D721Med (cell line): ENCODE measurements at places on chromosomes 7 and 10.
A peak's percentile ranks its signal among the peaks of the same experiment; 100 is the strongest.

GRCh38 chr7:139902436-139903102 lies 73.5 kb downstream of the TBXAS1 start:
- DNase-seq = no peak

DNA sequence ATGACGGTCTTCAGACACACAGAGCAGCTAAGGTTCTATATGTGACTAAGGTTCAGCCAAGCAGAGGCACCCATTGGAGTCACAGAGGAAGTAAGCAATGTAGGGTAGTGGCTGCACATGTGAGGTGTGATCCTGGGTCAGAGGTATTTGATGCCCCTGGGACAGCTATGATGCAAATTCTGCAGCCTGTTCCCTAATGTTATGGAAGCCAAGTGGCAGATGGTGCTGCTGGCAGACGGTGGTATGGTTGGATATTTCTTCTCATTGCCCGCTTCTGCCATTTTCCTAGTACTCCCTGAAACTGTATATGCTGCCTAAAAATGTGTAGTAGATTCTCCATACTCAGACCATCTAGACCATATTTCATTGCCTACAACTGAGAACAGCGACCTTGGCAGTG lies 7.2 kb downstream of the TAS2R16 start:
- DNase-seq = no peak

DNA sequence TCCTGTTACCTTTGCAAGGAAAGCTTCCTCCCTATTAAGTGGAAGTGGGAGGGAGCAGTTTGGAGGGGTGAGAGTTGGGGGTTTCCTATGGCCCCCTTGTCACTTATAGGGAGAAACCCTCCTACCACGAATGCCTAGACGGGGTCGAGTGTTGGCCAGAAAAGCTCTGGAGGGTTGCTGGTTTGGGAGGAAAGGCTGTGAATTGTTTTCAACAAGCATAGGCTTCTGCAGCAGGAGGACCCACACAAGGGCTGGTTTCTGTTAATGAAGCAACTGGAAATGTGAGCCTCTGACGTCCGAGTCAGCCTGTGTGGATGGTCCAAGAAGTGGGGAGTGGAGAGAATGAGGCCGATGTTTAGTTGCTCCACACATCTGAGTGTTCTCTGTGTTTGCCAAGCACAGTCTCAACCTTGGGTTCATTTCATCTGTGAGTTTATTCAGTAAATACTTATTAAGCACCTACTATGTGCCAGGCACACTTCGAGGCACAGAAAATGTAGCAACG lies 37.3 kb upstream of the LEP start:
- no peak for DNase-seq

- DNase-seq = no peak
These were observed 636 bp downstream of the PDCD4 start for GRCh38 chr10:110872145-110872983.

DNA sequence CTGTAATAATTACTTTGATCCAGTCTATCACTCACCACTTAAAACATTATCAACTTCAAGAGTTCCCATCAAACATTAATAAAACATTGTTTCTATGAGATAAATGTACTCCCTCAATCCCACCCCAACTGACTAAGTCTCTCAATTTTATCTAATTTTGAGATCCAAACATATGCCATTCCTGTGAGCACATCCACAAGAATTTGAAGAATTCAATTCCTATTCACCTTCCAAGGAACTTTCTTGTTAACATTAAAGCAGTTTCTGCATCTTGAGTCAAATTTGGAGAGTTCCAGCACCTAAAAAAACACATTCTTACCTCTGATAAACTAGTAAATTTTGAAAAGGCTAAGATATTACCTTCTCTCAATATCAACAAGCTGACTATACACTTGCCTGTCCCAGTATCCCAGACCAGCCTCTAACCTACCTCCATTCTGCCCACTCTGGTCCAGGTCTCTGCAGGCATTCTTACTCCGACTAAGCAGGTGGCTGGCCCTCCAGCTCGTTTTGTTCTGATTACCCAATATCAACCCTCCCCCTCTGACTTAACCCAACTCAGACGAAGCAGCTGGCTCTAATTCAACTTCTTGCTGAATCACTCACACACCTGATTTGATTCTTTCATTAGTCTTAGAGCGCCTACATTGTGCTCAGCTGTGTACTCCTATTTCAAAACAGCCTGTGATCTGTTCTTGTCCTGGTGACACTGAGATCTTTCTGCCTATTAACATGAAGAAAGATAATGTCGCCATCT lies 275.2 kb downstream of the IPMK start:
- no peak for DNase-seq

DNA sequence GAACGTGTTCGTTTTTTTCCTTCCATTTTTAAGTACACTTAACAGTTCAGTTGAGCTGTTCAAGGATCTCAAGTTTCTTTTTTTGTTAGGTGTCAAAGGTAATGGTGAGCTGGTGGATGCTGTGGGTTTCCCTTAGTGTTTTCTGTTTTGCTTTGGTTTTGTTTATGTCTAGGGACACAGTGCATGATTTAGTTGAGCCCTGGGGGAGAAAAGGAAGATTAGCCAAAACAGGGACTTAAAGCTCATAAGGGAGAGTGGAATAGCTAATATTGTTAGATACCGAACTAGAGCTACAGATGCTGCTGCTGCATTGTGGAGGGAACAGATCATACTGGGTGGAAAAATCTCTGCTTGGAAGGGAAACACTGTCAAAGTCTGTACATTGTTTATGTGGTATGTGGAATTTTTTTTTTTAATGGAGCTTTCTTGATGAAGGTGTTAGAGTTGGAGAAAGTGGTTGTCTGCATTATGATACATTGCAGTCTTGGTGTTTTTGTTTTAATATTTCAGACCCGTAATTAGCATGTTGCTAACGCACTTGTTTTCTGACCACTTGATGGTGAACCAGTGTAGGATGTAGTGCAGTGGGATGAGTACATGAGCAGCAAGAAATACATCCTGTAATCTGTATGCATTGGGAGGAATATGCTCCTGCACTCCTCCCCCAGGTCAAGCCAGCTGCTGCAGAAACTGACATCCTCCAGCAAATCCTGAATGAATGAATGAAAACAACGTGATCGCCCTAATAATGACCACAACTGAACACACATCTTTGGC lies 2.1 kb downstream of the GLCCI1 start:
- no peak for DNase-seq

DNA sequence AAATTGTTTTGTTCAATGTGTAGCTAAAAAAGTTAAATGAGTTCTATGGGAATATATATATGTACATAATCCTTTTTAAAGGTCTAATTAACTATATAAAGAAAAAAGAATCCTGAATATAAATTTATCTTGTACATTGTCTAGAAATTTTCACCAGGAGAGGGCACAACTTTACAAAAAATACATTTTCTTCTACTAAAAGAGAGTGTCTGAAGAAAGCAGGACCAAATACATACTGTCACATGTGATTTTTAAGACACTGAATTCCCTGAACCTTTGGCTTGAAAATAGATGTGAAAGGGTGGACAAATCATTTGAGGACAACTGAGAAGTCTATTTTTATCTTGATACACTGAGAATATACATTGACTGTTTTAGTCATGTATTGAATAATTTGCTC lies 204.3 kb downstream of the DGKB start:
- DNase-seq = no peak

DNA sequence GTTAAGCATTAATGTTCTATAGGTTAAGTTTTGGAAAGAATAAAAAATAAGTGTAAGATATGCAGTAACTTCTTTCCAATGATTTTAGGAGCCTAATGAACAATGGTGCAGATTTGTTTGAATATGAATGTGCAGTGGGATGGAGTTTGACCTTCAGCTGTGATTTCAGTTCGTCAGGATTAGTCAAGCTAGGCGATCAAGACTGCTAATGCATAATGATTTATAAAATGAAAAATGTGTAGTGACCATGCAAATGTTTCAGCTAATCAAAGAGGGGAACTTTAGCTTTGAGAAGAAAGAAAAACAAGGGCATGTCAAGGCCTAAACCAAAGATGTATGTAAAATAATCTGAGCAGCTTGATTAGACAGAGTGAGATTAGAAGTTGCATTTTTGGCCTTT lies 208.5 kb downstream of the FOXP2 start:
- DNase-seq = no peak

DNA sequence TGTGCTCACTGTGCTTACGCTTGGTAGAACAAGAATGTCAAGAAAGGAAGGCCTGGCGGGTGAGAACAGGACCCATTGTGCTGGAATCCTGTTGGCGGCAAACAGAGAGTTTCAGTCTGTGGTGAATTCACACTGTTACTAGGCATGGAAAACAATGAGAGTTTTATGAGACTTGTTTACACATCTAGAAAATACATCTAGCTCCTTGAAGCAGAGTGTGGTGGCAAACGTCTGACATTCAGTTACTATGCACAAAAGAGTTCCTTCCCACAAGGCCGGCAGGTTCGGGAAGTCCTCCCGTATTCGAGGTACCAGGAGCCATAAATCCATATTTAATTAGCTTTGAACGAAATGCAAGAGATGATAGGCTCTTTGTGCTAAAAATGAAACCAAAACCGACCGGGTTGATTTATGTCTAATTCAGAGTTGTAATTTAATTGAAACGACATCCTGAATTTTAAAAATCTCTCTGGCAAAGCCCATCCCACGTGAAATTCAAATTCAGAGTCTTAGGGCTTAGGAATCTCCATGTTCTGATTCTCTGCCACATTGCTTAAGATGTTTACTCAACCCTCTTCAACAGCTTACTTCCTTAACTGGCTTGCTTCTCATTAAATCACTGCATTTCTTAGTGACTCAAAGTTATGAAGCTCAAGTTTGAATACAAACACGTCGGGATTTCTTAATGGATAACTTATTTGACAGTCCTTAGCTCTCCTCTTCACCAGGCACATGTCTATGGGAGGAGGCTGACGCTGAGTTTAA lies 299.9 kb upstream of the PITRM1 start:
- no peak for DNase-seq

DNA sequence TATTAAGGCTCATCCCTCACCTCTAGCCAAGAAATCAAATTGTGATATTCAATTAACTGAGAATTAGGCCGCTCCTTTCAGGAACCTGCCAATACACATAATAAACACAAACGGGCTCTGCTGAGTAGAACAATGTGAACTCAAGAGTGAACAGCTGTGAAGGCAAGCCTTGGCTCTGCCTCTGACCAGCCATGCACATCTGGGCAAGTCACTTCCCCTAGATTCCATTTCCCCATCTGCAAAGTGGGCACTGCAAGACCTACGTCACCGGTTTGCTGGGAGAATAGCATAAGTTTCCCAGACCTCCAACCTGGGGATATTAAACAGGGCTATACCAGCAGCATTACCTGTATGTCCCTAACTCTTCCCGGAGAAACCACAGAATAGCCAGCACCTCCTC lies 355.2 kb downstream of the TNS3 start:
- DNase-seq = no peak

- DNase-seq = no peak
These were observed 68.8 kb downstream of the PROSER2 start for GRCh38 chr10:11891776-11892486.

GRCh38 chr10:79202188-79203013 lies 133.6 kb downstream of the ZMIZ1 start:
- DNase-seq = no peak

DNA sequence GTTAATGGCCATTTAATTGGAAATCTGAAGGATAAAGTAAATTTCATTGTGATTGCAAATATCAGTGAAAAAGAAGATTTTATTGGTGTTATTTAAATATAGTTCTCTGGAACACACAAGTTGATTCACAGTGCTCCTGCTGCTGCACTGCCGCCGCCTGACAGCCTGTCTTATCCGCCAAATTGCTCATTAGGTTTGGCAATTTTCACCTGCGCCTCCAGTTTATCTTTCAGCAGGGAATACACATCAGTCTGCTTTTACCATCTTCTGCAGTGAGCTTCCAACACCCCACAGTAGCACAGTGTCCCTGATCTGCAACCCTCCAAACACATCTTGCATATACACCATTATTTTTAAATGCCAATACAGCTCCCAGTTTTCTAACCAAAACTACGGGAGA lies 308.3 kb downstream of the PARD3 start:
- DNase-seq = no peak

GRCh38 chr10:31708474-31708873 lies 220.2 kb downstream of the ARHGAP12 start:
- DNase-seq = no peak

- DNase-seq = peak; percentile 62
These were observed 7.8 kb upstream of the TRIM56 start for GRCh38 chr7:101077303-101078086.

DNA sequence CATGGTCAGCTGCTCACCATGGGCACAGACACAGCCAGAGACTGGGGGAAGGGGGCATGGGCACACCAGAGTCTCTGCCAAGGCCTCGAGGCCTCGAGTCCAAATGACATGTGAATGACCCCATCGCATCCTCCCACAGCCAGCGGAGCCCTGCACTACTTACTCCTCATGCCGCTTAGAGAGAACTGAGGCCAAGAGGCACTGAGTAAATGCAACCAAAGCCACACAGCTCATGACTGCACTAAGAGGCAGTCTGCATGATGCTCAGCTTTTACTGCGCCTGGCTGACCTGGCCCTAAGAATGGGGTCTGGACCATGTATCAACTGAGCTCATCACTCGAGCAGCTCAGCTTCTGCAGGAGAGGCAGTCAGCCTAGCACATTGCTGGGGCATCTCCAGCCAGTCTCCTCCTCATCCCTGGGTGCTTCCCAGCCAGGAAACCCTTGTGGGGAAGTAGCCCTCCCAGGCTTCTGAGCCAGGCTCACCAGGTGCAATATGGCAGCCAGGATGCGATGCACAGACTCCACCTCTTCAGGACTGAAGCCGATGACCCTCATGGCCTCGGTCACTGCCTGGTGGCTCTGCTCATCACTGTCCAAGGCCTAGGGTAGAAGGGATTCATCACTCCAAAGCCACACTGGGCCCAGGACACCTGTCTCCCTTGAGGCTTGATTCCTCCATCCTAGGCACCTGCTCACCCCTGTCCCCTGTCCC lies 7.5 kb downstream of the MYO1G start:
- no peak for DNase-seq

- no peak for DNase-seq
These were observed 240.1 kb upstream of the SLC26A5 start for GRCh38 chr7:103686064-103686463.

GRCh38 chr10:126402721-126403695 lies 14.7 kb upstream of the ADAM12 start:
- no peak for DNase-seq

DNA sequence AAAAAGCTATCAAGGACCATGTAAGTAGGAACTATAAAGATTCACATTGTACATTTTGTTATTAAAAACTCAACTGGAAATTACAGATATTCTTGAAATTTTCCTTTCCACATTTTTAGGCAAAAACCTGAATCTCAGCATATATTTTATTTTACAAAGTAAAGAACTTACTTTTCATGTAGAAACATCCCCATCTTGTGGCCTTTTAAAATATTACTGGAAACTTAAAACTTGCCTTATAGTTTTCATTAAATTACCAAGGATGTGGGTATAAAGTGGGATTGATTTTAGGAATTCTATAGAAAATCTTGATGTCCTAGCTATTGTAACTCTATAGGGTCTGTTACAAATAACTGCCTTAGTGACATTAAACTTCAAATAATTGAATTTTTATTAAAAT lies 10.6 kb downstream of the DBF4 start:
- no peak for DNase-seq

- no peak for DNase-seq
These were observed 159.1 kb downstream of the CELF2 start for GRCh38 chr10:11176746-11177145.

GRCh38 chr7:149748076-149748874 lies 25.1 kb downstream of the ZNF467 start:
- DNase-seq = no peak
